Stimulated activated CD4-positive, alpha-beta T cell treated with anti-CD3 and anti-CD28 coated beads, TNF-alpha, amount 100 ng/mL, for 1 hour (primary cell): ENCODE measurements at places on chromosomes 2 and 18.

DNA sequence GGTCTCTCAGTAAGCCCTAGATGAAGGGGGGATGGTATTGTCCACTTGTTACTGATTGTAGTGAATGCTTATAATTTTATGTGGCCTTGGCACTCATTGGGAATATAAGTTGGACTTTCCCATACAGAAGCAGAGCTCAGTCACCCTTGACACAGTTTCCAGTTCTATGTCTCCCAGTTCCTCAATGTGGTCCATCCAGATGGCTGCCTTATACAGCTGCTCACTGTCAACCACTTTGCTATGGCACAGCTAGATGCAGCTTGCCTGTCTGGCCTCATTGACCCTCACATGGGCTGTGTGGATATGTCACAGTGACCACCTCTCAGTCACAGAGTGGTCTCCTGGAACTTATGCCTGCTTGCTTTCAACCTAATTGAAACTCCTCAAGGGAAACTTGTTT, 21.7 kb downstream of the SLC39A6 start:
- no peak for DNase-seq

- DNase-seq = no peak
These were observed 68.8 kb downstream of the DOK6 start for GRCh38 chr18:69469444-69469919.

DNA sequence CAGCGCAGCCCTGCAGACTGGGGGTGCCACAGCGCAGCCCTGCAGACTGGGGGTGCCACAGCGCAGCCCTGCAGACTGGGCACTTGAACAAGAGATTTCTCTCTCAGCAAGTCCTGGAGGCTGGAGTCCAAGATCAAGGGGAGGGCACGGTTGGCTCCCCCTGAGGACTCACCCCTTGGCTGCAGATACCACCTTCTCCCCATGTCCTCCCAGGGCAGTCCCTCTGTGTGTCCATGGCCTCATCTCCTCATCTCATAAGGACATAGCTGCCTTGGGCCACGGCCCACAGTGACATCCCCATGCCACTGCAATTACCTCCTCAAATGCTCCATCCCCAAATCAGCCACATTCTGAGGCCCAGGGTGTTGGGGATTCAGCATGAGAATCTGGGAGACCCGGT, 98.2 kb downstream of the TPO start:
- no peak for DNase-seq

GRCh38 chr2:70964133-70964532, 14.3 kb upstream of the ANKRD53 start:
- no peak for DNase-seq

- DNase-seq = no peak
These were observed 472.6 kb downstream of the DLGAP1 start for GRCh38 chr18:3982541-3982940.

DNA sequence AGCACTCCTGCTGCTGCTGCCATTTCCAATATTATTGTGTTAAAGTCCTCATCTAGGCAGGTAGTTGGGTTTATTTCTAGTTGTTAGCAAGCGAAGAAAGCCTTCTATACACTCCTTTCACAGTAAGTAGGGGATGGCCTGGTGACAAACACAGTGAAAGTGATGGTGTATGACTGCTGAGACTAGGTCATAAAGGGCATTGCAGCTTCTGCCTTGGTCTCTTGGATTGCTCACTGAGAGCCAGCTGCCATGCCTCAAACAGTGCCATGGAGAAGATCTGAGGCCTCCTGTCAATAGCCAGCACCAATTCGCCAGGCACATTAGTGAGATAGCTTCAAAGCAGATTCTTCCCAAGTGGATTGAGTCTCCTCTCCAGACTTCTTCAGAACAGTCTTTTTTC, 27.6 kb upstream of the MSTN start:
- DNase-seq = no peak

GRCh38 chr2:257429-257828, 6.4 kb downstream of the SH3YL1 start:
- DNase-seq = no peak

- no peak for DNase-seq
These were observed 62.2 kb downstream of the PAPOLG start for GRCh38 chr2:60818272-60818671.

DNA sequence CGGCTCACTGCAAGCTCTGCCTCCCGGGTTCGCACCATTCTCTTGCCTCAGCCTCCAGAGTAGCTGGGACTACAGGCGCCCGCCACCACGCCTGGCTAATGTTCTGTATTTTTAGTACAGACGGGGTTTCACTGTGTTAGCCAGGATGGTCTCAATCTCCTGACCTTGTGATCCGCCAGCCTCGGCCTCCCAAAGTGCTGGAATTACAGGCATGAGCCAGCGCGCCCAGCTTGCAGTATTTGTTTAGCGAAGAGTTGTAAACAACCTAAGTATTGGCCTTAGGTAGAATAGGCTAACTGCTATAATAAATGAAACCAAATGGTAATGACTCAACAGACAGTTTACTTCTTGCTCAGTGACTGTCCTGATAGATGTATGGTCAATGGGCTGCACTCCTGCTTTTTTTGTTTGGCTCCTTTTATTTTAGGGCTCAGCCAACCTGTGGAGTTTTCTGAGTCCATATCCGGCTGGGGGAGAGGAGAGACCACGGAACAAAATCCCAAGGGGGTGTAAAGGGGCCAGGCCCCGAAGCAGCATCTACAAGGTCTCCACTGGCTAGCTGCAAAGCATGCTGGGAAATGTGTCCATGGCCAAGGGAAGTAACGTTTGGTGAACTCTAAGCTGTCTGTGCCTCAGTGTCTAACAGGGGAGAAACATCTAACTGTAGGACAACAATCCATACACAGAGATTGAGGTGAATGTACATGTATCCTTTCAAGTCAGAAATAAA, 841.0 kb upstream of the ID2 start:
- DNase-seq = no peak
